ENCODE measurements at places on chromosomes 2 and 18.

DNA sequence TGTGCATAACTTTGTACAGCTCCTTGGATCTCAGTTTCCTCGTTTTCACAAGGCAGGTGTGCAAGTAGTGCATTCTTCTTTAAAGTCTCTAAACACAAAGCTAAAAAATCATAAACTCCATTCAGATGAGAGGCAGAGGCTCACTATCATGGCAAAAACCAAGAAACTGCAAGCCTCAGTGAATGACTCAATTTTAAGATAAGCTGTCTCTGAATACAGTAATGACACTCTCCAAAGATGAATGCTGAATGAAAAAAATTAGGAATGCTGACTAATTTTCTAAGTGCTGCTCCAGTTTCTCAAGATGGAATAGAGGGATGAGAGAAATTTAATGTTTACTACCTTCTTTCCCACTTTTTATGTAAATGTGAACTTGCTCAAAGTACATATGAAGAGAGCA, 17.2 kb downstream of the B4GALT6 start:
- DNase-seq, result no peak

- no peak for DNase-seq
Observed at GRCh38 chr18:48020337-48021250, 90.1 kb upstream of the SMAD2 start.

GRCh38 chr2:240278661-240279060, 138.2 kb upstream of the OTOS start:
- DNase-seq, result peak; percentile 41

DNA sequence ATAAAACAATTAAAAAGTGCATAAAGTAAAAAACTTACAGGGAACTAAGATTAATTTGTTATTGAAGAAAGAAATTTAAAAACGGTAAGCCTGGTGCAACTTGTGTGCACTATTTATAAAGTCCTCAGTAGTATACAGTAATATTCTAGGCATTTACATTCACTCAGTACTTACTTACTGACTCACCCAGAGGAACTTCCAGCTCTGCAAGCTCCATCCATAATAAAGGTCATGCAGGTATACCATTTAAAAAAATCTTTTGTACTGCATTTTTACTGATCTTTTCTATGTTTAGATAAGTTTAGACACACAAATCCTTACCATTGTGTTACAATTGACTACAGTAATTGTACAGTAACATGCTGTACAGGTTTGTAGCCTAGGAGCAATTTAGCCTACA, 51.5 kb upstream of the NXPH2 start:
- no peak for DNase-seq

DNA sequence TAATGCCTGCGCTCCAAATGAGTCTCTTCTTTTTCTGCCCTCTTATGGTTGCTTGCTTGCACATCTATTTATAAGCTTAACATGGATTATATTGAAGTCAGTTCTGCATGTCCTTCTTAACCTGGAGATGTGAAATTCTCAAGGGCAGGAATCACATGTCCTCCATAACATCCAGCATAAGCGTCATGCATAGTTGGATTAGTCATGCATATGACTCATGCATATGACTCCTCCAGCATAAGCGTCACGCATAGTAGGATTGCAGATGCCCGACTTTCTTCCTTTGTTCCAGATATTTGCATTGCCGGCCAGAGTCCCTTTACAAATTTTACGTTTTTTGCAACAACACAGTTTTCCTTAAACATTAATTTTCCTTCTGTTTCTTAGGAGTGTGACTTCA, 308.6 kb downstream of the TGIF1 start:
- peak; percentile 56 for DNase-seq

DNA sequence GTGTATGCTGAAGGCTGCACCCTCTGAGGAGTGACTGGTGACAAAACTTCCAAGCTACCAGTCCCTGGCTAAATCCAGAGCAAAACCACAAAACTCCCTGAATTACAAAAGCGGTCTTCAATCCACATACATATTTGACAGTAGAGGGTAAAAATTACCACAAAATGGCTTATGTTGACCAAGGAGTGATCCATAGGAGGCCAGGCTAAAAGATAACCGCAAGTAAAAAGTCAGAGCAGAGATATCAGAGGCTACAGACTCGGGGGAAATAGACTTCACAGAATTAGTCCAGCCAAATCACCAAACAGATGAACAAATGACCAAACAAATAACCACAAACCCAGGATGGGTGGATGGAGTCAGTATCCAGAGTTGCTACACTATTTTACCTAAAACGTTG, 19.4 kb downstream of the STARD6 start:
- DNase-seq, result no peak

DNA sequence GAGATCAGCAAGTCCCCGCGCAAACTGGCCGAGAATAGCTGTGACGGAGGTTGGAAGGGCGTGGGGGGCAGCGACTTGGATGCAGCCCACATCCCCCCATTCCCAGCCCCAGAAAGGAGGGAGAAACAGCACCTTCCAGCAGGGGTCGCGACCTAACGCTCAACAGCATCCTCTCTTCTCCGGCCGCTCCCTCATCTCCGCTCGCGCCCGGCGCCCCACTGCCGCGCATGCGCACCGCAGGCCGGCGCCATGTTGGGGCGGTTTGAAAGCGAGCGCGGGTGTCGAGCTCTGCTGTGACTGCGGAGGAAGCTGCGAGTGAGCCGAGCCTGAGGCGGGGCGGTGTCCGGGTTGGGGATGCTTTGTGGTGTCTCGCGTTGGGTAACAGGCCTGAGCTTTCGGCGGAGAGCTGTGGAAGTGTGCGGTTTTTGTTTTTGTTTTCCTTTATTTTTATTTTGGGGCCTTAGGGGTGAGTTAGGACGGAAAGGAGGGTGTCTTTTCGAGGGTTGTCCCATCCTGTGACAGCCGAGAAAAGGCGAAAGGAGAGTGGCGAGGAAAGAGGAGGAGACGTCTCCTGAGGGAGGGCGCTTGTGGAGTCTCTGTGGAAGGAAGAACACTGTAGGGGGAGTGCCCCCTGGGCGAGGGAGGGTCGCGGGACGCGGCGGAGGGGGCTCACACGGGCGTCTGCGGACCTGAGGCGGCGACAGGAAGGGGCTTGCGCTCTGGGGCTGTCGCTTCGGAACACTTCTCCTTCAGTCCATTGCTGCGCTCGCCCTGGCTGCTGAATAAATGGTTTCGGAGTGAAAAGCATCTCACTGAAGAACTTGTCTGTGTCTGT, at the start of the genes C18orf54 and STARD6:
Gene C18orf54 (plus strand): TSS at position 247 of the 835 bp plus-strand sequence. CDS start 2,667 bp downstream, outside the sequence.
Gene STARD6 (minus strand): TSS at position 199 of the 835 bp plus-strand sequence. CDS start 3,285 bp downstream, outside the sequence.
- peak; percentile 91 for DNase-seq

- no peak for DNase-seq
Observed at GRCh38 chr2:68189991-68190784, 32.5 kb downstream of the PNO1 start.

- DNase-seq, result peak; percentile 95
Observed at GRCh38 chr2:159131914-159132281, 154.6 kb downstream of the WDSUB1 start.

GRCh38 chr2:223915071-223915470, 30.1 kb downstream of the WDFY1 start:
- DNase-seq, result no peak

DNA sequence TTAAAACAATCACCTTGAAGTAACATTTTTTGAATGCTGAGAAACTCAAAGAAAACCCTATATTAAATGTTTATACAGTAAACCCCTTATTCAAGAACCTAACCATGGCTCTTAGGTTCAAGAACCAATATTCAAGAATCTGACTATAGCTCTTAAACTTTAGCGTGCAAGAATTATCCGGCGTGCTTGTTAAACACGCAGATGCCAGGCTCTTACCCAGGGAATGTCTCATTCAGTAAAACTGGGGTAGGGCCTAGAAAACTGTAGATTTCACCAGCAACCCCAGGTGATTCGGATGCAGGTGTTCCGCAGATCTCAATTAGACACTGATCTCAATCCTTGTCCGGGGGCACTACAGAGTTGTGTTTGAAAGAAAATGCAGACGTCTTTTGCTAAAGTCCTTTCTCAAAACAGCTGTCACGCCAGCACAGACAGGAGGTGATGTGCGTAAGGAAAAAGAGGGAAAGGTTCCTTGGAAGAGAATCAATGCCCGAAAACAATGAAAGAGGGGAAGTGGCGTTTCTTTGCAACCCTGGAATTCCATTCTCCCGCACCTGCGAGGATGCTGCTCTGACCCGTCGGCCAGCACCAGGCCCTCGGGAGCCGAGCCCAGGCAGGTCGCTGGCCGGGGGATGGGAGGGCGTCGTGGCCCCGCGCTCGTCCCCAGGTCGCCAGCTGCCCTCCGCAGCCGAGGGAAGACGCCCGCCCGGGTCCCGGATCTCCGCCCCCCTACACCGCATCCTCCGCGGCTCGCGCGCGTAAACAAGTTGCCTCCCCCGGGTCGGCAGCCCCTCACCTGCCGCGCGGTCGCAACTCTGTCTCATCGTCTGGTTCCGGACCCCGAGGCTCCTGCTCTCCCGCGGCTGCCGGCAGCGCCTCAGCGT, 851 bp downstream of the EIF2AK3 start:
- DNase-seq, result peak; percentile 30

DNA sequence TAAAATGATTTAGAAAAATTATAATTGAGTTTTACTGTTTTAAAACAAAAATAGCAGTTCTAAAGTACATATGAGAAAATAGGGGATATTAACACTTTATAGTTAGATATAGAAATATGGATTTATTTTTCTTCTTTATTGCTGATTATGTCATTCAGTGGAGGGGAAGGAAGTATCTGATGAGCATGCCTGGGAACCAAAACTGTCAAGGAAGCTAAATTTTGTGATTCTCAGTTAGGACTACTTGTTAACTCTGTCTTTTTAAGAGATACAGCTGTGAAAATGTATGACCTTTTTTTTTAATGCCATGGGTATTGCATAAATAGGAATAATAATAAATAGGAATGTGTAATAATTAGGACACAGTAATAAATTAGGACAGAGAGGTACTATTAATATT, 44.8 kb downstream of the ITGAV start:
- no peak for DNase-seq

DNA sequence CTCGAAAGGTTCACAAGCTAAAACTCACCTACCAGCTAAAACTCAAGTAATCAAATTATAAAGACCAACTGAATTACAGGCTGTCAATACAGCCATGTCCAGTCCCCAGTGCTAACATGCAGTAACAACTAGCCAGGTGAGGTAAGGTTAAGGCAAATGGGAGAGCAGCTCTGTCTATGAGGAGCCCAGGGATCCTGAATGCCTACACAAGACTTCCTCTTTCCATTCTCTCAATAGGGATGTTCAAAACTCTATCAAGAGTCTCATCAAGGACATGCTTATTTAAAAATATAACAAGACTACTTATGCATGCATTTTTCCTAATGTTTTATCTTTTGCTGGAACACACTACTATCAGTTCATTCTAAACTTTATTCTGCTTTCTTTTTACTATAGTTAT, 20.4 kb downstream of the REV1 start:
- no peak for DNase-seq

DNA sequence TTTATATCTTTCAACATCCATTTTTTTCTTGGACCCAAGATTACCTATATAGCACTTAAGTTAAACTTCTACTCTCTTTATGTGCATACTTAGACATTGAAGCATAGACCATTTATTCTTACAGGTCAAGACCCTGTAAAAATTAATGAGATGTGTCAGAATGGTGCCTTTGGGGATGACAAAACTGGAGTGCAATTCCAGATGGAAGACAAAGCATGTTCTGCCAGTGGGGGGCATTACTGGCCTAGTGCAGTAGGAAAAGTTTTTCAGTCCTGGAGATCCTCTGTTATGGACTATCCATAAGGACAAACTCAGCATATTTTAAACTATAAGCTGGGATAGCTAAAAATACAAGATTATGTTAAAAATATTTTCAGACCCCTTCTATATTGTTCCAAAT, 57.8 kb upstream of the MMADHC start:
- peak; percentile 74 for DNase-seq

- DNase-seq, result no peak
Observed at GRCh38 chr2:188727846-188728245, 246.3 kb upstream of the COL3A1 start.

GRCh38 chr2:74746480-74746879, 87.4 kb upstream of the HK2 start:
- DNase-seq, result no peak

GRCh38 chr2:61952288-61952687, 46.8 kb downstream of the COMMD1 start:
- no peak for DNase-seq

GRCh38 chr18:58903533-58903932, 38.9 kb downstream of the ZNF532 start:
- no peak for DNase-seq

DNA sequence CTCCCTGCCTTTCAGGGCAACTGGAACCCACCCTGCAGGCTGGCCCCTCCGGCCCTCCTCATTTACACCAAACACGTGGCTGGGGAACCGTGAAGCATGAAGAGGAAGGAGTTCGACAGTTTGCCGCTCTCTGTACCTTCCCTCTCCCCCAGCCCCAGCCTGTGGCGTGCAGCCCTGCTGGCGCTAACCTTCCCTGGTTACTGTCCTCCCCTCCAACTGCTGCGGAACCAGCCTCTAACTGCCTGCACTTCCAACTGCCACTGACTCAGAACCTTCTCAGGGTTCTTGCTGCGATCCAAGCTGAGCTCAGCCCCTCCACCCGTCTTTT, 19.2 kb upstream of the GNAL start:
- DNase-seq, result no peak

- DNase-seq, result no peak
Observed at GRCh38 chr18:24831081-24831480, 370.6 kb downstream of the HRH4 start.

GRCh38 chr2:41723526-41723925, 324.3 kb upstream of the PKDCC start:
- no peak for DNase-seq

DNA sequence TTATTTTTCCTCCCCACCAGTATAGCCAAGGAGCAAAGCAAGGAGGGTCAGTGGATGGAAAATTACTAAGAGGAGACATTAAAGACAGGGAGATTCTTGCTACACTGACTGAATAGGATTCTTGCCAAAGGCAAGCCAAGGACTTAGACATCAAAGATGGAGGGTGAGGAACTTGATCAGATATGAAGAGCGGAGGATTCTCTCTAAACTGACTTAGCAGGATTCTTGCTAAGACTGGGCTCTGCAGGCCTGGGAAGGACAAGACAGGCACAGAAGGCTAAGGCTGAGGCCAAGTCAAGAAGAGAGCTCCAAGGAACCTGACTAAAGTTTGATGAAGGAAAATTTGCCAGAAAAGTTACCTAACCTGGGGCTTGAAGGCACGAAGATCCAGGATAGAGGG, 143.9 kb upstream of the RMP24 start:
- DNase-seq, result no peak

- DNase-seq, result peak; percentile 70
Observed at GRCh38 chr2:127525691-127526131, 578 bp downstream of the IWS1 start.

DNA sequence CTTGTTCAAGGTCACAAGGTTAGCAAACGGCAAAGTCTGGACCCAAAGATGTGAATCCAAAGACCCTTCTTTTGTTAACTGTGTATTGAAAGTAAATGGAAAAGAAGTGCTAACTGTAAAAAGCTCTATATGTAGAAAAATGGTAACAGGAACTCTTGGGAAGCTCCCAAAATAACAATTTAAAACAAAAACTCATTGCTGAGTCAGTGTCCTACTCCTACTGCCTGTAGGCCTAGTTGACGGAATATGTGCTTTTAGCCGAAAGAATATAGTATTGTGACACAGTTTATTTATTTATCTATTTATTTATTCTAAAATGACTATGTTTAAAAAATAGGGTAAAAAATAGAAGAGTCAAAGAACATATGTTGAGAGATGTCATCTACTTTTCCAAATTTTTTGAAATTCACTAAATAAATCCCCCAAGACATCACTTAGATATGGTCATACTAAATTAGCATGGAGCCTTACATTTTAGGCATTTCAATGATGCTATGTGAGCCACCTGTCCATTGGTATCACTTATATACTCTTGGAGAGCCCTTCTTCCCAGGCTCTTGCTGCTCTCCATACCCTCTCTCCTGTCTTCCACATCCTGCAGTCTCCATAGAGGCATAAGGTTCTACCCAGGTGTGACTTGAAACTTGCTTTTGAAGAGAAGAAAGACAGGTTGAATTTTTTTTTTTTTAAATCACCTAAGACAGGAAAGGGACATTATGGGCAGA, 13.7 kb downstream of the COL5A2 start:
- DNase-seq, result peak; percentile 44
